ENCODE measurements at places on chromosomes 5 and 9.
A peak's percentile ranks its signal among the peaks of the same experiment; 100 is the strongest.

GRCh38 chr9:125377584-125378250 lies 116.1 kb downstream of the GAPVD1 start:
- DNase-seq, result no peak

GRCh38 chr9:126514037-126514821 lies 99.5 kb upstream of the LMX1B start:
- DNase-seq, result no peak

DNA sequence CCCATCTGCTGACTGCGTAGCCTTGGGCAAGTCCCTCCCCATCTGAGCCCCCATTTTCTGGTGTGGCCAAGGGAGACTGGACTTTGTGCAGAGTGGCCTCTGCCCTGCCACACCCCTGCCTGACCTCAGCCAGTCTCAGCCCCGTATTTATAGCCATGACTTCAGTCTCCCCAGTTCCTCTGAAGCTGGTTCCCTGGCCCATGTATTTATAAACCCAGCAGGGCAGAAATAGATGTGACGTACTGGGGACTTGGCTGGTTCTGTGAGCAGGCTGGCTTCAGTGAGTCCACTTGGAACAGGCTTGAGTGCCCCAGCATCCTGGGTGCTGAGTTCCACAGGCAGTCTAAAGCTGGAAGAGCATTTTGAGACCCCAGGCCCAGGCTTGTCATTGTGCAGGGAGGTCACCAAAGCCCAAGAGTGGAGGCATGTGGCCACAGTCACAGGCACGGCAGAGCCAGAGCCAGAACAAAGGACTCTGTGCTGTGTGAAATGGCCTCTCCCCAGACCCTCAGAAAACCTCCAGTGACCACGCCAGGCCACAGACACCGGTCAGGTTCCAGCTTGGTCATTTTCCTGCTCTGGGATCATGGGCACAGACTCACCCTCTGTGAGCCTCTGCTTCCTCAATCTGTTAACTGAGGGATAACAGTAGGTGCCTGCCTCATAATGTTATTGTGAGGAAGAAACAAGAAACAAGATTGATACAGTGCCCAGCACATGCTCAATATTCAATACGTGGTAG lies 30.4 kb upstream of the SYNPO start:
- no peak for DNase-seq

DNA sequence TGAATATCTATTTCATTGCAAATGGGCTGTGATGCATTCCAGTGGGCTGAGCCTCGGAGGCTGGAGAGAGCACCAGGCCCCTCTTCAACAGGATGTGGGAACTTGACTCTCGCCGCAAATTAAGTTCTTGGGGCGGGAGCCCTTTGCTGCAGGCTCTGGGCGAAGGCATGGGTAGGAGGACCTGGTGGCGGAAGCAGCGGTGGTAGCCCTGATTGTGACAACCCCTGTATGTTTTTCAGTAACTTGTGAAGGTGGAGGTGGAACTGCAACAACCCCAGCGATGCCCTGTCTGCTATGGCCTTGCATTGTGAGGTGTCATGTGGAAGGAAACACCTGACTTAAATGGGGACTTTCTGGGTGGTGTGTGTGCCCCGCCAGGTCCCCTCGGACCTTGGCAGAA lies 9.4 kb downstream of the FYB1 start:
- peak; percentile 66 for DNase-seq

DNA sequence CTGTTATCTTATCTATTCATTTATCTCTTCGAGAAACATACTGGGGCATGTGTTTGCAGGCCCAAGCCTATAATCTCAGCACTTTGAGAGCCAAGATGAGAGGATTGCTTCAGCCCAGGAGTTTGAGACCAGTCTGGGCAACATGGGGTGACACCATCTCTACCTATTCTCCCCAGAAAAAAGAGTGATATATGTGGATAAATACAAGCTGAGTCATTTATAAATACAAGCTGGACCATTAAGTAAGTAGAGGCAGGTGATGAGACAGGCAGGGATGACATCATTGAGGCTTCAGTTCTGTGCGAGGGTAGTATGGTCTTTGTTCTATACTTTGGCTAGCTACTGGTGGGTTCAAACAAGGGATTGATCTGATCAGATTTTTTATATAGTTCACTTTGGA lies 25.6 kb downstream of the PBX3 start:
- no peak for DNase-seq

- DNase-seq, result no peak
Observed at GRCh38 chr5:34869256-34869655, 30.3 kb downstream of the TTC23L start.

GRCh38 chr5:180975338-180975737 lies 13.3 kb upstream of the BTNL3 start:
- DNase-seq, result no peak

DNA sequence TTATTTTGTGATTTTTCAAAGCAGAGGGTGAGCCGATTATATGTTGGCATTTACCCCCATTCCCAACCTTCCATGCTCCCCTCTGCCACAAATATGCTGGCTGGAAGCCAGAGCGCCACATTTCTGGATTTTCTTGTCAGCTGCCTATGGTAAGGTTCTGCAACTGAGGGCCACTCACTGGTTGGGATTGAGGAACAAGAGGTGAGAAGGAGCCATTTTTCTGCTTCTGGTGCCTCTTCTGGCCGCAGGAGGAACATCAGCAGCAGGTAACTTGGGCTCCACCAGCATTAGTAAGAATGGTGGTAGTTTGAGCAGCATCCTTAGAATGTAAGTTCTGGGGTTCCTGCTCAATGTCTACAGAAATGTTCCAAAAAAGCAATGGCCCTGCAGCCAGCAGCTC lies 159.5 kb upstream of the MAST4 start:
- no peak for DNase-seq

GRCh38 chr5:137737349-137738131 lies 1.7 kb upstream of the KLHL3 start:
- DNase-seq, result no peak

DNA sequence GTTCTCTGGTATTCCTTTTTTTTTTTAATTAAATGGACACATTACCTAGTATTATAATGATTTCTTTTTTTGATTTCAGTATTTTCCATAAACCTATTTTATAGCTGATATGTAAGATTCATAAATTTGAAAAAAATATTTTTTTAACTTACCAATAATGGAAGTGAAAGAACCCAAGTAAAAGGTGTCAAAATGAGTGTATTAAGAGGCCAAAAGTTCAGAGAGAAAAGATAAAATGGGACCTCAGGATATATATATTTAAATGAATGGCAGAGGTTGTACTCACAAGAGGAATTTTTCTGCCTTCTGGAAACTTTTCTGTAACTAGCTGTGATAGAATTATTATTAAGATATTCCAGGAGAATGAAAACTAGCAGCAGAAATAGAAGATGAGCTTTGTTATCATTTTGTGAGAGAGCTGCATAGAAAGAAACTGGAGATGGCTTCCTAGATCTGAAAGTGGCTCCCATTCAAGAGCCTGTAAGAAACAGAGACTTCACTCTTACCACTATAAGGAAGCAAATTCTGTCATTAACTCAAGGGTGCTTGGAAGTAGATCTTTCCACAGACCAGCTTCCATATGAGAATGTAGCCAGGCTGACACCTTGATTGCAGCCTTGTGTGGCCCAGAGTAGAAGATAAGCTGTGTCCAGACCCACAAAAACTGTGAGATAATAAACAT lies 91.7 kb downstream of the MRPS30 start:
- DNase-seq, result no peak

GRCh38 chr9:130922893-130923610 lies 16.0 kb downstream of the FIBCD1 start:
- DNase-seq, result no peak

GRCh38 chr9:131039129-131039954 lies 30.4 kb downstream of the LAMC3 start:
- no peak for DNase-seq

DNA sequence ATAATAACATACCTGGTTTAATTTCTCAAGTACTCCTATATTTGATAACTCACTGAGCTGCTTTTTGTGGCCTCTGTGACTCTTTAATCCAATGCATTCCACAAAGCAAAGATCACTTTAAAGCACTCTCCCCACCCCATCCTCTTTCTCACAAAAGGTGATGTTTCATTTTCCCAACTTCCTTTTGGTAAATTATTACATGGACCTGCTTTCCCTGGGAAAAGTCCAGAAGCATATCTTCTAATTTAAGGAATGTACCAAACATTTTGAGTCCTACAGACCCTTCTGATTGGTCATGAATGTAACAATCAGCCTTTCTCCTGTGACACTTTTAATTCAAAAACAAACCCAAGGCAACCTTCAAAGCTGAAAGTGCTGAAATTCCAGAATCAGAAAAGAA lies 71.1 kb downstream of the MLLT3 start:
- DNase-seq, result no peak

DNA sequence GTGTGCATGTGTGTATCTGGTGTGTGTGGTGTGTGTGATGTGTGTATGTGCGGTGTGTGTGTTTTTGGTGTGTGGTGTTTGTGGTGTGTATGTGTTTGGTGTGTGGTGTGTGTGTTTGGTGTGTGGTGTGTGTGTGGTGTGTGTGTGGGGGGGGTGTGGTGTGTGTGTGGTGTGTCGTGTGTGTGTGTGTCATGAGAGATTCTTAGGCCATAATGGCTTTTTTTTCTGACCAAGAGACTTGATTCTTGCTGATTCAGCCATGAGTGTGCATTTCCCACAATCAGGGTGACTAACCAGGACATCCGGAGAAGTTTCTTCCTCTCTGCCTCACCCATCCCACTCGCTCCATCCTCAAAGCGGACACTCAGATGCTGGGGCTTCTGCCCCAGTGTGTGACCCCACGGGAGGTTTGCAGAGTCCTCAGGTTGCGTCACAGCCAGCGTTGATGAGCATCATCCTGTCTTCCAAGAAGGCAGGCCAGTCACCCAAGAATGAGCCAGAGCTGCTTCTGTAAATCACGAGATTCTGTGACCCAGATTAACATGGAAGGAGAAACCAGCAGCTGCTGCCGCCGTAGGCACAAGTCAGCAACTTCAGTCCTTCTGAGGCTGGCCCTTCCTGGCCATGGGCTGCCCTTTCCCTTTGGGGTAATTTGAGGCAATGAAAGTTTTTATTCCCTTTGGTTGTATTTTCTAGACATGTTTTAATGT lies 12.5 kb upstream of the CTSL start:
- no peak for DNase-seq

- DNase-seq, result no peak
Observed at GRCh38 chr5:116885825-116886224, 311.2 kb upstream of the SEMA6A start.

GRCh38 chr5:106680330-106680729 lies 990.4 kb downstream of the EFNA5 start:
- DNase-seq, result no peak

DNA sequence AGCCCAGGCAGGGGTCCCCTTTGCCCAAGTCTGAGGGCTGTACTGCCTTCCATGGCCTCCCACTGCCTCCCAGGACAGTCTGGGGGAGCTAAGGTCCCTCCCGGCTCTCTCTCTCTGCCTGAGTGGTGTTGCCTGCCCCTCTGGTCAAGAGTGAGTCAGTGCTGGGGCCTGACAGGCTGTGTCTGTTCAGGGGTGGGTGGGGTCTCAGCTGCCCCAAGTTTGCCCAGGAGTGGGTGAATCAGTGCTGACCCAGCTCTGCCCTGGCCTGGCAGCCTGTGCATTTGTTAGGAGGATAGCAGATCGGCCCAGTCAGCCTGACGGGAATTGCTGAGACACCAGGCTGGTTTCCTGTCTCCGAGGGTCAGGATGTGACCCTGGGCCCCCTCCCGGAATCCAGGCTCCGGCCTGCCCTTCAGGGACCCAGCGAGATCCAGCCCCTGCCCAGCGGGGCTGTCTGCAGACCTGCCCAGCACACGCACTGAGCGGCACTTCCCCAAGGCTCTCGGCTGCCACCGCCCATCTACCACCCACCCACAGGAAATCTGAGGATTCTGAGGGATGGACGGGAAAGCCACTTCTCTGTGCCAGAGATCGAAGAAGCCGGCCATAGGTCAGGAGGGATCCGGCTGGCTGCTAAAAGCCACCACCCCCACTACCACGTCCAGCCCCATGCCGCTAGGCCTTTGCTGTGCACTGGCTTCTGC lies 15.9 kb downstream of the ENG start:
- DNase-seq, result no peak

DNA sequence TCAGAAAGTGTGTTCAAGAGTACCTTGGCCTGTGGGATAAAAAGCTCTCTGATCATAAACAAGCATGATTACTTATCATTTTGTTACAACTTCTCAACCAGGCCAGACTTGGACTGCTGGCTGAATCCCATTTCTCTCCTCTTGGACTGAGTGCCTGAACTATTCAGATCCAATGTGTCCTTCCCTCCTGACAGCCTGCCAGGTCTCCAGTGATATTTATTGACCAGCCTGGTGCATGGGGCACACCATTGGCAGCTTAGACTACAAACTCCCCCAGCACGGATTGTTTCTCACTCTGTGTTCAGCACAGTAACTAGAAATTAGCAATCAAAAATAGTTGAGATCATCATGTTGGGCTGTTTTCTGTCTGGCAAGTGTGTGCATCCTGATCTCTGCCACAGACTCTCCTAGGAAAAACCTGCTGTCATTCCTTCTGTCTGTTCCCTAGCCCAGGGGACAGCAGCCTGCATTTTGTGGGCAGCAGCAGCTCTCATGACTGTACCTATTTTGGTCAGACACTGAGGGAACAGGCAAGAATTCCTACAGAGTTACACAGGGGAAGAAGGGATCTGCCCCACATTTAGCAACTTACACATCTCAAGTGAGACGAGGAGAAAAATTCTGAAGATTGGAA lies 348.1 kb downstream of the ADAMTS6 start:
- DNase-seq, result no peak

DNA sequence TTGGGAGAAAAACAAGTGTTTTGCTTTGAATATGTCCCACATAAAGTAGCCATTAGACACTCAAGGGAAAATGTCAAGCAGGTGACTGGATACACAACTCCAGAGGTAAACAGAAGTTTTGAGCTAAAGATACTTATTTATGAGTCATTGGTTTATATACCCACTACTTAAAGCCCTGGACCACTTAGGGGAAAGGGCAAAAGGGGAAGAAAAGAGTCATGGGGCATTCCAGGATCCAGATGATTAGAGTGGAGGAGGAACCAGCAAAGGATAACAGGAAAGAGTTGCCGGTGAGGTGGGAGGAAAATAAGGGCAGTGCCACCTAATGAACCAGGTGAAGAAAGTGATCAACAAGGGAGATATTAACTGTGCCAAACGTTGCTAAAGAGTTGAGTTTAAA lies 254.2 kb upstream of the NR4A3 start:
- DNase-seq, result no peak

GRCh38 chr9:109418827-109419226 lies 79.3 kb downstream of the PTPN3 start:
- no peak for DNase-seq

DNA sequence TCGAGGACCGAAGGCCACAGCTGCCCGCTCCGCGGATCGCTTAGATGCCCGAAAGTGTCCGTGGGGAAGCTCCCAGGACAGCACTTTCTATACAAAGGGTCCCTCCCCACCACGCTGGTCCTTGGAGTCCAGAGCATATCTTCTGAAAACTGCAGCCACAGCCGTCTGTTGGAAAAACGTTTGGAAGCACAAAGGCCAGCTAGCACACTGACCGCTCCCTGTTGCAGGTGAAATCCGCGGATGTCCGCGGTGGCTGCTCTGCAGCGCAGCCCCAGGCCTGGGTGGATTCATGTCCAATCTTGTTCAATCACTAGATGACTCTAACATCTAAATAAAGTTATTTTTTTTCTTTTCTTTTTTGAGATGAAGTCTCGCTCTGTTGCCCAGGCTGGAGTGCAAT lies 32.8 kb upstream of the FANCC start:
- no peak for DNase-seq

- DNase-seq, result no peak
Observed at GRCh38 chr5:97266576-97266975, 83.5 kb upstream of the RIOK2 start.

GRCh38 chr9:87076825-87077224 lies 129.5 kb upstream of the GAS1 start:
- DNase-seq, result no peak

All from stimulated activated CD4-positive, alpha-beta T cell treated with anti-CD3 and anti-CD28 coated beads, TNF-alpha, amount 100 ng/mL, for 48 hours (primary cell).